A549 treated with AZD2906 at 1 μM for 4 hours (cell line): ENCODE measurements at places on chromosomes 12 and 14. TPM values are rescaled to one million over a fixed set of nuclear protein-coding genes. Genes with fewer than 3 reads are reported as not detected.

ENDOU gene
- total RNA-seq = 0.02 to 0.07 TPM (median 0.05 TPM) in 4 of 5 replicates, not detected in the other

ANAPC5 gene
- 82.0 to 86.4 TPM (median 83.4 TPM) in 5 replicates for total RNA-seq

DEGS2 gene
- 1.5 to 3.7 TPM (median 3.0 TPM) in 5 replicates for total RNA-seq

HNF1A gene
- 3.6 to 4.9 TPM (median 4.6 TPM) in 5 replicates for total RNA-seq

SLC16A7 gene
- 0.06 to 0.22 TPM (median 0.10 TPM) in 5 replicates for total RNA-seq

OAS2 gene
- 0.10 to 0.39 TPM (median 0.15 TPM) in 5 replicates for total RNA-seq

PZP gene
- total RNA-seq = not detected in 5 replicates

CD4 gene
- total RNA-seq = 0.01 to 0.06 TPM in 2 of 5 replicates, not detected in the others

DEPDC4 gene
- total RNA-seq = 1.1 to 1.4 TPM (median 1.2 TPM) in 5 replicates

TAC3 gene
- total RNA-seq = 0.16 to 0.26 TPM (median 0.21 TPM) in 3 of 5 replicates, not detected in the others

PRR4 gene
- 0.80 to 3.2 TPM (median 2.3 TPM) in 5 replicates for total RNA-seq

ASCL1 gene
- not detected in 5 replicates for total RNA-seq

SPTB gene
- 1.4 to 1.7 TPM (median 1.5 TPM) in 5 replicates for total RNA-seq

PLXNC1 gene
- total RNA-seq = 0.06 to 0.15 TPM (median 0.10 TPM) in 5 replicates

C12orf42 gene
- 0.24 TPM in 1 of 5 replicates, not detected in the others for total RNA-seq

IGF1 gene
- total RNA-seq = not detected in 5 replicates

RPS6KL1 gene
- total RNA-seq = 0.23 to 0.49 TPM (median 0.40 TPM) in 5 replicates
